ENCODE measurements at places on chromosomes 16 and 17.

DNA sequence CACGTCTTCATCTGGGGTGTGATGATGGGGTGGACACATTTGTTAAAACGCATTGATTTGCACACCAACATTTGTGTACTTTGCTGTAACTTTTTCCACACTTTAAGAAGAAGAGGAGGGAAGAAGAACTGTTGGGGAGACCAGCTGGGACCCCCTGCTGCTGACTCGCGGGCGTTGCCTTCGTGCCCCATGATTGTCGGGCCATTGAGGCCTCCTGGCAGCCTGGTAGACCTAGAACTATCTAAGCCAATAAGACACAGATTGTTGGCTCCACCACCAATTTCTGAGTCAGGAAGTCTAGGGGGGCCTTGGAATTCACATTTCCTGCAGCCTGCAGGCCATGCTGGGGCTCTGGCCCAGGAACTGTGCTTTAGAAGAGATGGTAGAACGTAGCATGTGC lies 105.5 kb downstream of the TNFRSF13B start:
- no peak for DNase-seq

GRCh38 chr16:64172652-64173051 lies 949.2 kb downstream of the CDH11 start:
- DNase-seq, result no peak

- DNase-seq, result no peak
Measured at GRCh38 chr16:49890876-49891275, 35.0 kb upstream of the ZNF423 start.

GRCh38 chr17:18990331-18990730 lies 14.2 kb downstream of the FAM83G start:
- DNase-seq, result no peak

DNA sequence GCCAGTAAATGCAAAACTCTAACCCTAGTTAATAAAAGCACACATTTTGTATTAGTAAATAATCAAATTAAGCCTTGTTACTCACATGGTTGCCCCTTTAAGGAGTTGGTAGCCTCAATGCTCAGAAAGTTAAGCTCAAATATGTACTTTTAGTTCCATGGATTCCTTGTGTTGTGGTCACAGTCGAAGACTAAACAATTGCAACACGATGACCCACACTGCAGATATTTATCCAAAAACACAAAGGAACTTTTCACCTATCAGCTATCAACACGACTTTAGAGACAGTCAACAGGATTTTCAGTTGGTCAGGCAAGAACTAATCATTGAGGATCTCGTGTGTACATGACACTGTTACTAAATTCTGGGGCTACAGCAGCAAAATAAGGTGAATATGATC lies 47.4 kb upstream of the NUDT7 start:
- no peak for DNase-seq

- DNase-seq, result no peak
Measured at GRCh38 chr17:72397687-72398086, 276.9 kb downstream of the SOX9 start.

DNA sequence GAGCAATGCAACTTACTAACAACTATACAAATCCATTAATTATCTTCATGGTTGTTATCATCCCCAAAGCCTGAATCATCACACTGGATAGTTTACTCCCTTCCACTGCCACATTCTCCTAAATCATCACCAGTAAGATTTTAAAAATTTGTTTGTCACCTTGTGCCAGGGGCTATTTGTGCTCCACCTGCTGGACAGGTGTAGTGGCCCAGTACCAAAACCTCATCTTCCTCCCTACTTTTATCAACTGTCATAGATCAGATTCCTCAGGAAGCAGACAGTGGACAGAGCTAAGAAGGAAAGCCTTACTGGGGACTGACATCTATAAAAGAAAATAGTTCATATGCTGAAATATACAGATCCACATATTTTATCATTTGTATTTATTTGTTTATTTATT lies 280.4 kb downstream of the CDH11 start:
- DNase-seq, result no peak

GRCh38 chr17:51730303-51731050 lies 428.0 kb downstream of the CA10 start:
- DNase-seq, result no peak

DNA sequence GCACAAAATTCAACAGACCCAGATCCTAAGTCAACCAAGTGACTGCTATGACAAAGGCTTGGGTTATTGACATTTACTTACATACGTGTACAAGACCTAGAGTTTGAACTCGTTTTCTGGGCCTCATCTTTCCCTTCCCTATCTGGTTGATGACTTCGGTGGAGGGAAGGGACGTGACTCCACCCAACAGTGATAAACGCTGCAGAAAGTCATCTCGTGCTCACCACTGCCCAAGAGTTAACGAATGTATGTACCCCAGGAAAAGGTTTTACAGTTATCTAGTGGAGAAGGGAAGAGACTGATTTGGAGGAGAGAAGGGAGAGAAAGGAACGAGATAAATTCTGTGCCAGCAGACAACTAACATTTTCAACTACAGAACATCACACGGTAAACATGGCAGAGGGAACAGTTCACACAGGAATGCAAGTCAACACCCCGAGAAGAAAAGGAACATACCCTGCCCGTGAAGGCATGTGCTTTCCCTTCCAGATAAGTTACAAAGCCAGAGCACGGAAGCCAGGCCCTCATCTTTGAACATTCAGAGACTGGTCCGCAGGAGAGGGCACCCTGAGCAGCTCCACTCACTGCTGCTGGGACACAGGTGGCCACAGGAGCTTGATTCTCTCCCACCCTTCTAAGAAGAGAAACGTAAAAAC lies 13.9 kb upstream of the CYTH1 start:
- DNase-seq, result no peak

- no peak for DNase-seq
Measured at GRCh38 chr16:22316411-22316811, 19.2 kb downstream of the POLR3E start.

DNA sequence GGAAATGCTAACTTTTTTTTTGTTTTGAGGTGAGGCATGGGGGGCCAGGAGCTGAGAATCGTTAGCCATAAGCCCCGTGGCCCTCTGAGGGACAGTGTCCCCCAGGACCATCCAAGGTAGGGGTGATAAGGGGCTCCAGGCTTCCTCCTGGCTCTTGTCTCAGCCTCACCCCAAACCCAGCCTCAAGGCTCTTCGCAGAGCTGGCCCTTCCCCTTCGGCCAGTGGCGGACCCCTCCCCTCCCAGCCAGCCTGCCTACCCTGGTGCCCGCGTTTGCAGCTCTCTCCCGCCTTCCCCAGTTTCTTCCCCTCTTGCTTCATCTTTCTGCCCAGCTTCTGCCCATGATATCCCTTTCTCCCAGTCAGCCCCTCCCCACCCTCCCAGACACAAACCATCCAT lies 22.7 kb upstream of the ATP2A3 start:
- no peak for DNase-seq

DNA sequence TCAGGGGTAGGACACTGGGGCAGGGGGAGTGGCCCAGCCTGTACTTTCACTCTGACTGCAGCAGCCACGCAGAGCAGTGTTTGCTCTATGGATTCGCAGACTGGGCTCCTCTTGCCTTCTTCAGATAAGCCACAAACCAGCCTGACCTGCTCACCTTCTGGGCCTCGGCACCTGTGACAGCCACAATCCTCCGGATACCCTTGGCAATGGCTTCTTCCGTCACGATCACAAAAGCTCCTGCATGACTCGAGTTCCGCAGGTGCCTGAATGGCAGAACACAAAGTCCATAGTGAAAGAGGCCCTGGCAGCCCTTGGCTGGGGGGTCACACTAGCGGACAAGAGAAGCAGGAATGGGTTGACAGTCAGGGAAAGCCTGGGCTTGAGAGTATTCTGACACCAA lies 3.8 kb upstream of the EXOSC6 start:
- no peak for DNase-seq

DNA sequence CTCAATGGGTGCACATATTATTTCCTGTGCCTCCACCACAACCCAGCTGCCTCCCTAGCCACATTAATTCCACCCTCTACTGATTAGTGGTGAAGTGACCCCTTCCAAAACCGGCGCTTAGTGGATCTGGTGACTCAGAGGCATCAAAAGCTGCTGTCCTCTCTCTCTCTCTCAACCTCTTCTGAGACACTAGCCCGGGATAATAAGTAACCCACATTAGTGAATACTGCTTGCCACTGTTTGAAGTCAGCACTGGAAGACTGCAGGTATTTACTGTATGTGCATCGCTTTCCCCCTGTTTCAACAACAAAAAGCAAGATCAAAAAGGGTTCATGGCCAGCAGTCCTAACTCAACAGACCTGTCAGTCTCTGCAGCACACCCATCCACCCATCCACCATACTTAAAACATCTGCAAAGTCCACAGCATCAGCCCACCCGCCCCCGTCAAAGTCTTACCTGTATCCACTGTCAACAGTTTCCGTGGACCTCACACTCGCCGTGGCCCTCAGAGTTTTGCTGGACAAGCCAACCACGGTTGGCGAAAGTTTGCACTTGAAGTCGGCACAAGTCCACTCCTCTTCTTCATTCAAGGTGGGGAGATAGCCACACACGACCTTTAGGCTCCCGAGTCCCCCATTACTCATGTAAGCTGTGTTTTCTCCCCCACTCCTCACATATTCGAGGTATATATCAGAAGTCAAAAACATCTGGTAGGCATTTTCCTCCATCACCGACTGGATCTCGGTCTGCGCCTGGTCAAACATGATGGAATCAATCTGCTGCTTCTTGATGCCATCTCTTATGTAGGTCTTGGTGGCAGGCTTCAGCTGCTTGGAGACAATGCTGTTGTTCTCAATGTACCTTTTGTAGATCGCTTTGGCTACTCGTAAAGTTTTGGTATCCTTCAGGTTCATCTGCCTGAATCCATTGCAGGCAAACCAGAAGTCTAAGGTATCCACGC lies 3.8 kb downstream of the AXIN2 start:
- no peak for DNase-seq

DNA sequence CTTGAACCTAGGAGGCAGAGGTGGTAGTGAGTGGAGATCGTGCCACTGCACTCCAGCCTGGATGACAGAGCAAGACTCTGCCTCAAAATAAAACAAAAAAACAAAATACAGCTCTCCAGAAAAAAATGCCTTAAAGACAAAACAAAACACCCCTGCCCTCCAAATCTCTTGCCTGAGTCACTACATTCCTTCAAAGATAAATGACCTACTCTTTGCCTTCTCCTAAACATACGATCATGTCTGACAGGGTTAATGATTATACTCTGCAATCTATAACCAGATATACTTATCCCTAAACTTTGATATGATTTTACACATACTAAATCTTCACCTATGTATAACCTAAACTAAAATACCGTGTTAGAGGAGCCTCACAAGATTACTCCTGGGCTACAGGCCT lies 1.4 kb upstream of the SETD6 start:
- DNase-seq, result no peak

DNA sequence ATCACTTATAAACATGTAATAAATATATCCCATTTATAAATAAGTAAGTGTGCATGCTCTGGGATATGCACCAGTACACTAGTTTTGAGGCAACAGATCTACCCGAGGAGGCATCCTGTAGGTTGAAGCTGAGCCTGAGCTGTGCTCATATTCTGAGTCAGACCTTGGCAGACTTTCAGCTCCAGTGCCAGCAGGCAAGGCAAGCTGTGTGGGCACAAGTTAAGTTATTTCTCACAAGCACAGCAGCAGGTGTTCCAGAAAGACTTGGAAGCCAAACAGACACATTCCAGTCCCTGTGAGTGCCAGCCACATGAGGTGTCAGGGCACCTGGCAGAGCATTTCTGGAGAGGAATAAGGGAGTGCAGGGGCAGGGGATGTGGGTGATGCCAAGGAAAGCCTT lies 1.3 kb upstream of the CLEC19A start:
- DNase-seq, result no peak

DNA sequence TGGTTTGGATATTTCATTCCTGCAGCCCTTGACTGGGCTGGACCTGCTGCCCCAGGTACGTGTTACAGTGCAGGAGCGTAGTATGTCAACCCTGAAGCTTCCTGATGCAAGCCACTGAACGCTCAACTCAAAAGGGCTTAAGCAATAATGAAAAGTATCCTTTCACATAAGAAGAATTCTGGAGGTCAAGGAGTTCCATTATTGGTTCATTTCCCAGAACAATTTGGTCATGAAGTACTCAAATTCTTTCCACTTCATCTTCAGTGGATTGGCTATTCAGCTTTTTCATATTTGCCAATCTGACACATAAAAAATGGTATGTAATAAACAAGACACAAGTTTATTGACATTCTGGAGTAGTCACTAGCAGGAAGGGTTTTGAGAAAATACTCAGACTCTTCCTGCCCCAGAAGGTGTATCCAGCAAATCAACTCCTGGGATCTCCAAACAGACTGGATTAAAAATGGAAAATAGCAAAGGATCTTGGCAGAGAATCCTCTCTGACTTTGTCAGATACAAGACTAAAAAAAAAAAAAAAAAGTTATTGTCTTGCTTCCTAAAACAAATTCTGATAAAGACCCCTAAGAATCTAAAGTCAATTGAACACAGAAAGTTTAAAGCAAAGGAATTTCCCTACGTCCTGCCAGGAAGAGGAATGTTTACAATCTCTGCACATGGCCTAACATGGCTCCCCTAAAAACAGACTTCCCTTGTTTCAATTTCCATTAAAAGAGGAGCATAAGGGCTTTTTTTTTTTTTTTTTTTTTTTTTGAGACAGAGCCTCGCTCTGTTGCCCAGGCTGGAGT lies 37.5 kb upstream of the WSB1 start:
- no peak for DNase-seq

- DNase-seq, result no peak
Measured at GRCh38 chr16:17474037-17474436, 3.3 kb upstream of the XYLT1 start.

DNA sequence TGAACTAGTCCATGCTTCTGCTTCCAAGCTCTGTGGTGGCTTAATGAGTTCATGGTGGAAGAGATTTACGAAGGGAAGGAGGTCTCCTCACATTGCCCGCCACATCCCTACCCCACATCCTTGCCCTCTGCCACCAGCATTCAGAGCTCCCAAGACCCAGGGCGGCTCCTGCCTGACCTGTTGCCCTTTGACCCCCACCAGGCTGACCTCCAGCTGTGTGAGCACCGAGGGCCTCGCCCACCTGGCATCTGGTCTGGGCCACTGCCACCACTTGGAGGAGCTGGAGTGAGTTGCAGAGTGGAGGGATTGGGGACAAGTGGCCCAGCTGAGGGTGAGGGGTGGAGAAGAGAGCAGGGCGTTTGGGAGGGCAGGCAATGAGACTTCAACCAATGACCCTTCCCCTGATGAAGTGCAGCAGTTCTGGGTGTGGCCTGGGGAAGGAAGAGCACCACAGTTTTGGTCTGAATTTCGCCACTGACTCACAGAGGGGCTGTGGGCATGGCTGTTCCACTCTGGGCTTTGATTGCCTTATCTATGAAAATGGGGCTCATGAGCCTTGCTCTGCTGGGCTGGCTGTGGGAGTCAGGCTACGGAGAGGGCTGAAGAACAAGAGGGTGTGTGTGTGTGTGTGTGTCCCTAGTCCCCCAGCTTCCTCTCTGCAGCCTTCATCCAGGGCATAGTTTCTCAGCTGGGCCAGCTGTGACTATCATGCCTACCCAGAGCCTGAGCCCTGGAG lies 22.6 kb upstream of the CPNE2 start:
- DNase-seq, result no peak

- DNase-seq, result no peak
Measured at GRCh38 chr17:39335704-39336223, 65.7 kb downstream of the FBXL20 start.

DNA sequence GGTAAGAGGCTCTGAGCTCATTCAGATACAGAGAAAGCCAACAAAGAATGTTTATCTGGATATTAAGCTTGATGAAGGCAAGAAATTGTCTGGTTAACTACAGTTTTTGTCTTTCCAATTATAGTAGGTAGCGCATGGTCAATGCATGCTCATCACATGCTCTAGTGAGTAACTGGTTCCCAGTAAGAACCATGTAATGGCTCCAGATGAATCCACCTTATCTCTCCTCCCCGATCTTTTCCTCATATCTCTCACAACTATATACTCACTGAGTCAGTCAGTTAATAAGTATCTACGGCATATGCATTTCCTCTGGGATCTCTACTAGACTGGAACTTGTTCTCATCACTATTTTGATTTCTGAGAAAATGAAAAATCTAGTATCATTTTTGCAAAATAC lies 340.7 kb upstream of the DYNLRB2 start:
- no peak for DNase-seq
